AG09309 (cell line): ENCODE measurements at places on chromosomes 7 and 10.

DNA sequence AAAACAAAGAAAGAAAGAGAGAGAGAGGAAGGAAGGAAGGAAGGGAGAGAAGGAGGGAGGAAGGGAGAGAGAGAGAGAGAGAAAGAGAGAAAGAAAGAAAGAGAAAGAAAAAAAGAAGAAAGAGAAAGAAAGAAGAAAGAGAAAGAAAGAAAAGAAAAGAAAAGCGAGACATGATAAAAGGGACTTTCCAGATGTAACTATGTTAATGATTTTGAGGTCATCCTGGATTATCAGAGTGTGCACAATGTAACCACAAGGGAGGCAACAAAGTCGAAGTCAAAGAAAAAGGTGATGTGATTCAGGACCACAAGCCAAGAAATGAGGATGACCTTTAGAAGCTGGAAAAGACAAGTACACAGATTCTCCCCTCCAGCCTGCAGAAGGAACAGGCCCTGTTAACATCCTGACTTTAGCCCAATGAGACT lies 48.9 kb upstream of the PAX2 start:
- DNase-seq, result no peak

DNA sequence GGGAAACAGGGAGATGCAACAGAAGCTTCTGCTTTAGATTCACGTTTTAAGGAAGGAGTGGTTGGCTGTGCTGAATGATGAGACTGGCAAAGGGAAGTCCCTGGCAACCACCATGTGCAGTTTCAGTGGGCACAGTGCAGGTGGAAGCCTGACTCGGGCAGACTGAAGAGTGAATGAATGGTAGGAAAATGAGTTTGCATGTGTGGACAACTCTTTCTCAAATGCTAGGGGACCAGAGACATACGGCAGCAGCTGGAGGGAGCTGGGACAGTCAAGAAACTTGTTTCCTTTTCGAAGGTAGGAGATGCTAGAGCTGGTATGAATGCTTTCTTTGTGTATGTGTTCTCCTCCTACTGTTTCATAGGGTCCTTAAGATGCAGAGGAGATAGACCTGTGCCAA lies 29.0 kb downstream of the PODXL start:
- DNase-seq, result no peak

GRCh38 chr10:62450912-62451610 lies 76.9 kb downstream of the ZNF365 start:
- DNase-seq, result no peak

DNA sequence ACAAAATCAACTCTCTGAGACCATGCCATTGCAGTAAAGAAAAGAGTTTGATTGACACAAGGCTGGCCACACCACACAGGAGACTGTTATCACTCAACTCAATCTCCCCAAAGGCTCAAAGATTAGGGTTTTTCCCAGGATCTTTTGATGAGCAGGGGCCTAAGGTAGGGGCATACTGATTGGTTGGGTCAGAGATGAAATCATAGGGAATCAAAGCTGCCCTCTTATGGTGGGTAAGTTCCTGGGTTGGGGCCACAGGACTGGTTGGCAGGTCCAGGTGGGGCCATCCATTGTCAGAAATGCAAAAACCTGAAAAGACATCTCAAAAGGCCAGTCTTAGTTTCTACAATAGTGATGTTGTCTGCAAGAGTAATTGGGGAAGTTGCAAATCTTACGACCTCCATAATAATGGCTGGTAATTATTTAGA lies 91.6 kb downstream of the AKR1D1 start:
- DNase-seq, result no peak

DNA sequence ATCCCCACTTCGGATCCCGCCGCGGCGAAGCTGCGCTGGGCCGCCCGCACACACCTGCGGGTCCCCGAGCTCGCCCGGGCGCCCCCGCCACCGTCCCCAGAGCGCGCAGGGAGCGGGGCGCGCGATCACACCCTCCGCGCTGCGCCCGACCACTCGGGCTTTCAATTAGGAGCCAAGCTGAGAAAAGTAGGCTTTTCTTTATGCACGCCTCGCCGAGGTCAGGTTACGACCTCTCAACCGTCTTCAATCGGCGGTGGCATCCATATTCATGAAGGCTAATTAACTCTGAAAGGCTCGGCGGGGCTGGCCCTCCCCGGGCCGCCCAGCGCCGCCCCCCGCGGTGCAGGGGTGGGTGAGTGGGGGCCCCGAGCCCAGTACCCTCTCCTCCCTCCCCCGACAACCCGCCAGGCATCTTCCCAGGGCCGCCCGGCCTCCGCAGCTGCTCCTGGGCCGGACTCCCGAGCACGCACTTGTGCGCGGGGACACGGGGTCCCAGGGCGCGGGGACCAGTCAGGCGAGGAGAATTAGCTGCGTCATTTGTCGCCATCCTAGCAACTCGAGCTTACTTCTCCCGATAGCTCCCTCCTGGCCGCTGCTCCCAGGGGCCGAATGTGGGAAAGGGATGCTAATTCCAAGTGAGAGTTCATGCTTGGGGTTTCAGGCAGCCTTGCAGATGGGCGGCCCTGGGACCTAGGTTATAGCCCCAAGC lies 155.5 kb upstream of the LYZL2 start:
- DNase-seq, result no peak

GRCh38 chr10:3668966-3669330 lies 116.1 kb downstream of the KLF6 start:
- no peak for DNase-seq

DNA sequence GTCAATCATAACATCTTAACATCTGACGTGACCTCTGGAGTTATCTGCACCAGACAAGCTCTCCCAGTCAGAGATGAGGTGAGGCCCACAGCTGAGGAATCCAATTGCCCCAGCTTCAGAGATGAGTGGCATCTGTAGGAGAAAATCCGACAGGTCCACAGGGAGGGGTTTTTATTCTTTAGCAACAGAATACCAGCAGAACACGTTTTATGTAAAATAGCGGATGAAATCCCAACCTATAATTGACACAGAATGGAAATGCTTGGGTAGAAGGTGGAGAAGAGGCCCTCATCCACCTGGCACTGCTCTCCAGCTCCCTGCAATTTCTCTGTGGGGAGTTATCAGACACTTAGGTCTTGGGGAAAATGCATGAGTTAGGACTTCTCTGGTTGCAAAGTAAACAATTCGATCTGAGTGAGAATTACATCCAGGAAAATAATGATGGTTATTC lies 144.2 kb upstream of the NRP1 start:
- DNase-seq, result no peak

DNA sequence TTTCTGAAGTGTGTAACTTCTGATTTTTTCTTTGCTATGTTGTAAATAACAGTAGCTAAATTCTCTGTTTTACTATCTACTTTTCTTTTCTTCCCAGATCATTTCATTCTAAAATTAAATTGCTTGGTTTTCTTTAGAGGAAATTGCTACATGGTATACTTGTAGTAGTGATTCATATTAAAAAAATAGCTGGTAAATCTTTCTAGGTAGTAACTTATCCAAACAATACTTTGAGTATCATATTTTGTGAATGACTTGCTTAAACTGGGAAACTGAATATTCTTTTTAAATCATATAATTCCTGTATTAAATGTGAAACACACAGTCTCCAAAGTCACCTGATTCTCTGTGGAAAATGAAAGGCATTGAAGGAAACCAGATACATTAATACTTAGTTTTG lies 85.5 kb downstream of the ZNRF2 start:
- no peak for DNase-seq

- DNase-seq, result no peak
These were observed 18.4 kb downstream of the TRIM24 start for GRCh38 chr7:138478499-138478908.

DNA sequence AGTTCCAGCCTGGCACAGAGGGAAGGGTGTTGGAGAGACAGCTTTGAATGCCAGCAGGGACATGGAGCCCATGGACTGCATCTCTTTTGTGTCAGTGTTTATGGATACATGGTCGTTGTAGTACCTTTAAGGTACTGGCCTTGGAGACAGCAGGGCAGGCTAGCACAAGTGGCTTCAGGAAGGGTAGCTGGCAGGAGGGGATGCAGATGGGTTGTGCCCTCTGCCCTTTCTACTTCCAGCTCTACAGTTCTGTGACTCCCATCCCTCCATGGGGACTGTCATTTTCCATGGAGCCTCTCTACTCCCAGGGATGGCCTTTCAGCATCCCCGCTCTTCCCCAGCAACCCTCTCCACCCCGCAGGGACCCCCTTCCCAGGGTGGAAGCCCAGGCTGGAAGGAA lies 25.1 kb downstream of the POLL start:
- no peak for DNase-seq
